ENCODE measurements at places on chromosomes 6 and 20. TPM values are rescaled to one million over a fixed set of nuclear protein-coding genes. Genes with fewer than 3 reads are reported as not detected.

DNA sequence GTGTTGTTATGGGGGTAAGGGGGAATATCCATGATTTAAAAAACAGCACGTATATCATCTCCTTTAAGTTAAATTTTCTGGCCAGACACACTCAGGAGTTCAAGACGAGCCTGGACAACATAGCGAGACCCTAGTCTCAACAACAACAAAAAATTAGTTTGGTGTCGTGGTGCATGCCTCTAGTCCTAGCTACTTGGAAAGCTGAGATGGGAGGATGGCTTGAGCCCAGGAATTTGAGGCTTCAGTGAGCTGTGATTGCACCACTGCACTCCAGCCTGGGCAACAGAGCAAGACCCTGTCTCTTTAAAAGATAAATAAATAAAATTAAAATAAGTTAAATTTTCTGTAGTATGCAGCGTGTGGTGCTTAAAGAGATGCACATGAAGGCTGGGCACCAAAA is 31.5 kb upstream of the SRSF6 start:
- H3K27me3 ChIP-seq: peaks cover 4% of the 10 kb centered on the region
- no peak overlapping the region for H3K27ac ChIP-seq
- H3K4me1 ChIP-seq: peaks cover 16% of the 10 kb centered on the region

GRCh38 chr6:3789018-3789895 is 37.7 kb upstream of the PXDC1 start:
- H3K27ac ChIP-seq: no peak overlapping the region
- H3K27me3 ChIP-seq: no peaks in the 10 kb centered on the region
- no peak overlapping the region for H3K4me3 ChIP-seq

GRCh38 chr20:57680934-57681914 is 28.6 kb downstream of the PMEPA1 start:
- H3K36me3 ChIP-seq: no peaks in the 10 kb centered on the region
- no peaks in the 10 kb centered on the region for H3K27me3 ChIP-seq
- H3K27ac ChIP-seq: peak overlapping the region; percentile 87
- no peak overlapping the region for H3K4me3 ChIP-seq
- DNase-seq: no peak

DNA sequence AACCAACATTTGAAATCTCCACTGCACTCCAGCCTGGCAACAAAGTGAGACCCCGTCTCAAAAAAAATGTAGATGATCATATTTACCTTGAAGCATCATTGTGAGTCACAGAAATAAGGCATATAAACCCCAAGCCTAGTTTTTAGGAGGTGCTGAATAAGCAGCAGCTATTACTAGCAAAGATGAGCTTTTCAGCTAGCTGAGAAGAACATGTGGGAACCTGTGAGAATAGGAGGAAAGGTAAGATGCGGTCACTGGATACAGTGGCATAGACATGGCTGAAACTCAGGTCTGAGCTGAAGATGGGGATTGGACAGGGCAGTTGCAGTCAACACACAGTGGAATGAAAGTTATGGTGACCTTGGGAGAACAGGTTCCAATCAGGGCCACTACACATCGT is 284.3 kb upstream of the IRAK1BP1 start:
- peaks cover 4% of the 10 kb centered on the region for H3K27me3 ChIP-seq
- H3K4me3 ChIP-seq: no peak overlapping the region
- H3K27ac ChIP-seq: no peak overlapping the region
- H3K4me1 ChIP-seq: peaks cover 32% of the 10 kb centered on the region
- H3K36me3 ChIP-seq: no peaks in the 10 kb centered on the region
- DNase-seq: no peak

DNA sequence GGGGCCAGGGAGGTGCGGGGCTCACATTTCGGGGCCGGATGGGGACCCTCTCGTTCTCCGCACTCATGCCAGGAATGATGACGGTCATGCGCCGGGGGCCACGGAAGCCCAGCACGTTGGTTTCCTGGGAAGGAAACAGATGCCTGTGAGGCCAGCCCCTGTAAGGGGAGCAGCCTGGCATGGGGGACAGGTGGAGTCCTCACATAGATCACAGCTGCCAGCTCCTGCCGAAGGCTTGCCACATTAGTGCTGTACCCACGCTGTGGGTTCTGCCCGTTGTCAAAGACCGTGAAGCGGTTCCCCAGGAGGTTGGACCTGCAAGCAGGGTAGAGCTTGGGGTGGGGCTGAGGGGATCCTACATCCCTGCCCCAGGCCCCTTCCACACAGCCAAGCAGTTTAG is 6.7 kb upstream of the TEAD3 start:
- DNase-seq: no peak
- no peak overlapping the region for H3K4me3 ChIP-seq
- peaks cover 32% of the 10 kb centered on the region for H3K27me3 ChIP-seq
- no peak overlapping the region for H3K27ac ChIP-seq
- H3K4me1 ChIP-seq: peaks cover 50% of the 10 kb centered on the region

DNA sequence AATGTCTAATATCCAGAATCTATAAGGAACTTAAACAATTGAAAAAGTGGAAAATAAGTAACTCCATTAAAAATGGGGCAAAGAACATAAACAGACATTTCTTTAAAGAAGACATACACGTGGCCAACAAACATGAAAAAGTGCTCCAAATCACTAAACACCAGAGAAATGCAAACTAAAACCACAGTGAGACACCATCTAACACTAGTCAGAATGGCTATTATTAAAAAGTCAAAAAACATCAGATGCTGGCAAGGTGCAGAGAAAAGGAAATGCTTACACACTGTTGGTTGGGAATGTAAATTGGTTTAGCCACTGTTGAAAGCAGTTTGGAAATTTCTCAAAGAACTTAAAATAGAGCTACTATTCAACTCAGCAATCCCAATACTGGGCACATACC is 169.2 kb upstream of the MANEA start:
- no peak for DNase-seq
- peaks cover 8% of the 10 kb centered on the region for H3K4me1 ChIP-seq
- no peak overlapping the region for H3K27ac ChIP-seq
- H3K27me3 ChIP-seq: no peaks in the 10 kb centered on the region
- no peak overlapping the region for H3K4me3 ChIP-seq

DNA sequence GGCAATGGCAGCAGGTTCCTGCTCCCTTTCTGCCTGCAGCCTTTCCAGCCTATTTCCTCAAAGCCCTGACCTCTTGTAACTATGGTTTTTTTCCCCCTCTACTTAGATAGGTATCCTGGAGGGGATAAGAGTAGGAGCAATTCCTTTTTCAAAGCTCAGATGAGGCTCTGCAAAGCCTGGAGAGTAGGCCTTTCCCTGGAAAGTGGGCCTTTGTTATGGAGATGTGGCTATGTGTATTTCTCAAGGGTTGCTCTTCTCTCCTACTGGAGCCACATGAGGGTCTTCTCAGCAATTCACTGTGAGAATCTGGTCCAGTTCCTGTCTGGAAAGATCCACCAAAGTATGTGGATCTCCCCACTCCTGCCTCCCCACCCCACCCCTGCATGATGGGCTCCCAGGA is 96.0 kb downstream of the DTD1 start:
- peaks cover 50% of the 10 kb centered on the region for H3K4me1 ChIP-seq
- peak overlapping the region; percentile 75 for H3K27ac ChIP-seq
- no peaks in the 10 kb centered on the region for H3K27me3 ChIP-seq
- H3K36me3 ChIP-seq: no peaks in the 10 kb centered on the region

DNA sequence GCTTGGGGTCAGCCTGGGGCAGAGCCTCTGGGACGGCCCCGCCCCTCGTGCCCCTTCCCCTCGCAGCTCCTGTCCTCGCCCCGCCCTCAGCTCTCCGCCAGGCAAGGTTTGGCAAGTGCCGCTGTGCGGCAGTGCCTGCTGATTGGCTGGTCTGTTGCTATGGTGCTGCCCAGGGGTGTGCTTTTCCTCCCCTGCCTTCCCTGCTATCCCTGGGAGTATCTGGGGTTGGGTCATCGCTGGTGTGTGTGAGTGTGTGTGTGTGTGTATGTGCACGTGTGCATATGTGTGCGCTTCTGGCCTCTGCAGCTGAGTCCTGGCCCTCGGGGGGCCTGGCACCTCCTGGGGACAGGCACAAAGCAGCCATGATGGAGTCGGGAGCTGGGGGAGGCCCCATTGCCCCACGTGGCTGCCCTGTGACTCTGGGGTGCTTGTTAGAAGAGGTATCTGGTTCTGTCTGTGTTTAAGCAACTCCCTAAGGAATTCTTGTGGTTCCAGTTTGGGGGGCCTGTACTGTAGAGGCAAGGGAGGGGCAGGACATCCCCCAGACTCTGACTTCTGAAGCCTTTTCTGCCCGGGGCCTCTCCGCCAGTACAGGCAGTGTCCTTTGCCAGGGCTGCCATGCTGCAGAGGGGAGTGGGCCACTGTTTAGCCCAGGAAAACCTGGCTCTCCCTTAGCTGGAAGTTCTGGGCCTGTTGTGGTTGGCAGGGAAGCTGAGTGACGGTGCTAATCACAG is 6.9 kb downstream of the RTEL1 start:
- peaks cover 27% of the 10 kb centered on the region for H3K36me3 ChIP-seq
- H3K4me1 ChIP-seq: no peaks in the 10 kb centered on the region
- DNase-seq: peak; percentile 71
- no peak overlapping the region for H3K4me3 ChIP-seq
- H3K27me3 ChIP-seq: no peaks in the 10 kb centered on the region

DNA sequence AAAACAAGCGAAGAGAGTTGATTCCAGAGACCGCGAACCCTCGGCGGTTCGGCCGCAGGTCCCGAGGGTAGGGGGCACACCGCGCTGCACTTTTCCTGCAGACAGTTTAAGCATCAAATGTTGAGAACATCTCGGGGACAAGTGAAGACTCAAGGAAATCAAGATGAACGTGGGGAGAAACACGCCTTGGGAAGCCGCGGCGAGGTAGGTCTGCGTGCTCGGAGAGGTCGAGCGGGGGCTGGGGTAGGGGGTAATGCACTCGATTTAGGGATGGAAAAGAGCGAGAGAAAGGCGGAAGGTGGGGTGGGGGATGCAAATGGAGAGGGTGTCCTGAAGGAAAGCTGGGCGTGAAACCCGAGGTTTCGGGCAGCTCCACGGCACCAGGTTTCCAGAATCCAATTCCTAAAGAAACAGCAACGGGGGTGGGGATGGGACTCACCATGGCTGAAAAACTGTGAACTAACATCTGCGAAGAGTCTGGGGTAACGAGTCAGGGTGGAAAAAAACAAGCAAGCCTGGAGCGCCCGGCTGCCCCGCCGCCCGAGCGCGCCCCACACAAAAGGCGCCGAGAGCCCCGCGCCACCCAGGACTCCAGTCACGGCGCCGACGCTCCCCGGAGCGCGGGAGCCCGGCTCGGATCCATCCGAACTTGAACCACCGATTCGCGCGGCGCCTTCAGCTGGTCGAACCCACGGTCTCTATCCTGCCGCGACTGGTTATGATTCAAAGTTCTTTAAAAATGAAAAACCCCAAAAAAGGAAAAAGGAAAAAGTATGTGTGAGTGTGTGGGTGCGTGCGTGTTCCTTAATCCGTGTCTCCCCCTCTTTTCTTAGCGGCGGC is 3.5 kb downstream of the TFAP2A start:
- no peaks in the 10 kb centered on the region for H3K36me3 ChIP-seq
- peaks cover 85% of the 10 kb centered on the region for H3K4me1 ChIP-seq
- DNase-seq: peak; percentile 56
- H3K27ac ChIP-seq: no peak overlapping the region
- H3K27me3 ChIP-seq: peaks cover 95% of the 10 kb centered on the region

- no peak overlapping the region for H3K4me3 ChIP-seq
- H3K27me3 ChIP-seq: peaks cover 10% of the 10 kb centered on the region
- no peak overlapping the region for H3K27ac ChIP-seq
- H3K4me1 ChIP-seq: no peaks in the 10 kb centered on the region
- no peak for DNase-seq
- H3K36me3 ChIP-seq: no peaks in the 10 kb centered on the region
Observed at GRCh38 chr6:29958921-29959320, 16.6 kb downstream of the HLA-A start.

DNA sequence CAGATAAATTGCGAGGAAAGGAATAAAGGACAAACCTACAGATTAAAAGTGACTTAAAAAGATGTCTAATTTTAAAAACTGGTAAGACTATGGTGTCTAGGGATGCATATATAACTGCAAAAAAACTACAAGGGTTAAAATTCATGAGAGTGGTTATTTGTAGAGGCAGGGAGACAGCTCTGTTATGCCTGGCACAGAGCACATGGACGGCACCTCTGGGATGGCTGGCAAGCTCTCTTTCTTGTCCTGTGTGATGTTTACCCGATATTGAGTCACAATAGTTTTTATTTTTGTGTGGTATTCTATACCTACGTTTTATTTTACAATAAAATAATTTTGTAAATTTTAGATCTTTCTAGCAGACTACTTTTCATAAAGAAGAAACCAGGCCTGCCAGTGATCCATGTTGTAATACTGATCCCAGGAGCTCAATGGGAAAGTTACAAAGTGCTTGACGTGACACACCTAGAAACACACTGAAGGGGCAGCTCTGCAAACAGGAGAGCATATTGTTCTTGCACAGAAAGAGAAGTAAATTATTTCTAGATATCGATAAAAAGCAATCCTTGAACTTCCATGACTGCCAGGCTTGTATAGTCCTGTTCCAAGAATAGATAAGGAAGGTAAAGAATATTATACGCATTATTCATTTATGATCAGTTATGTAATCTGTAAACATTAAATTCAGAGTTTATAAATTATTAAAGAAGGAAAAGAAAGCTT is 290.0 kb downstream of the PTPRK start:
- H3K4me3 ChIP-seq: no peak overlapping the region
- H3K27ac ChIP-seq: no peak overlapping the region
- no peaks in the 10 kb centered on the region for H3K27me3 ChIP-seq
- no peak for DNase-seq
- H3K4me1 ChIP-seq: no peaks in the 10 kb centered on the region
- no peaks in the 10 kb centered on the region for H3K36me3 ChIP-seq

DNA sequence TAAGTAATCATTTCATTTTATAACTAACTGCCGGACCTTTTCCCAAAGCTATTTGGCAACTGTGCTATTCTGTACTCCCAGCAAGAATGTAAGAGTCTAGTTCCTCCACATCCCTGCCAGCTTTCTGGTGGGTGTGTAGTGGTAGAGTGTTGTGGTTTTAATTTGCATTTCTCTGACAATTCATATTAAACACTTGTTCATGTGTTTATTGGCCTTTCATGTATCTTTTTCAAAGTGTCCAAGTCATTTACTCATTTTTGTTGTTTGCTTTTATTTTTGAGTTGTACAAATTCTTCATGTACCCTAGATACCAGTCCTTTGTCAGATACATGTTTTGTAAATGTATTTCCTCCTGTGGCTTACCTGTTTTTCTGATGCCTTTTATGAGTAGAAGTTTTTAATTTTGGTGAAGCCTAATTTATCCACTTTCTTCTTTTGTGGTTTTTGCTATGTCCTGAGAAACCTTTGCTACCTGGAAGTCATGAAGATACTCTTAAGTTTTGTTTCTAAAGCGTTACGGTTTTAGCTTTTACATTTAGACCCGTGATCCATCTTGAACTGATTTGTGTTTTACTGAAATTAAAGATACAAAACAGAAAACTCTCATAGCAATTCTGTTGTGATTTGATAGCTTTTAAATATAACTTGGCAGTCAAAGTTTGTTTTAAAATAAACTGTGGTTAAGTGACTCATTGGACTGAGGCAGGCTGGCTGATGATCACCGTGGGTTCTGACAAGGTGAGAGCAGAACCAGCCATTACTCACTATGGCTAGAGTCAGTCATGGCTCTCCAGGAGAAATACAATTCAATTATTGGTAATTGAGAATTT is 8.0 kb downstream of the MYLIP start:
- peaks cover 65% of the 10 kb centered on the region for H3K36me3 ChIP-seq
- no peak overlapping the region for H3K27ac ChIP-seq
- H3K27me3 ChIP-seq: no peaks in the 10 kb centered on the region

- H3K27ac ChIP-seq: peak overlapping the region; percentile 98
- no peak for DNase-seq
- H3K36me3 ChIP-seq: no peaks in the 10 kb centered on the region
Observed at GRCh38 chr6:7144872-7145584, 37.3 kb downstream of the RREB1 start.

GRCh38 chr6:163390770-163391169 is 23.7 kb upstream of the QKI start:
- no peak overlapping the region for H3K27ac ChIP-seq
- no peak for DNase-seq

The CAGE1 gene
- 0.11 TPM for total RNA-seq

The OOEP gene
- total RNA-seq: 0.87 TPM

The ERVFRD-1 gene
- total RNA-seq: not detected

The MYLK2 gene
- total RNA-seq: 0.28 TPM

The WFDC10A gene
- total RNA-seq: not detected

The SLC22A2 gene
- total RNA-seq: 0.44 TPM

Measured in WTC11 (cell line).